ENCODE measurements at places on chromosomes 1 and 21. TPM values are rescaled to one million over a fixed set of nuclear protein-coding genes. Genes with fewer than 3 reads are reported as not detected.

Gene AIRE
- total RNA-seq = 0.33 TPM

Gene TPTE
- not detected for total RNA-seq

Gene ANGPTL3
- total RNA-seq = not detected

Gene TFAP2E
- total RNA-seq = 1.0 TPM

Gene RAB25
- not detected for total RNA-seq

Gene NR1I3
- not detected for total RNA-seq

Gene TMCC2
- 5.3 TPM for total RNA-seq

Measured in activated CD8-positive, alpha-beta memory T cell treated with anti-CD3 and anti-CD28 coated beads, Interleukin-2, amount 10 ng/mL, durations not matched to agents 7 days and 5 days (primary cell).